ENCODE measurements at places on chromosomes 3 and 15. TPM values are rescaled to one million over a fixed set of nuclear protein-coding genes. Genes with fewer than 3 reads are reported as not detected.

Gene TEX55
- not detected for total RNA-seq

Gene FYCO1
- 56.8 TPM for total RNA-seq

Gene TGM5
- total RNA-seq: 0.26 TPM

Gene ATP8B4
- 1.7 TPM for total RNA-seq

Gene BNC1
- 0.91 TPM for total RNA-seq

Gene IGDCC3
- total RNA-seq: not detected

Gene MYL3
- total RNA-seq: not detected

Gene C3orf20
- total RNA-seq: under 0.01 TPM

Gene TRIM42
- total RNA-seq: not detected

Gene ZPLD1
- 1.1 TPM for total RNA-seq

Gene C3orf22
- not detected for total RNA-seq

Gene WDR93
- 0.07 TPM for total RNA-seq

Gene TGM4
- total RNA-seq: not detected

Gene FAM227B
- 4.3 TPM for total RNA-seq

Gene CD86
- total RNA-seq: not detected

Gene TMEM108
- total RNA-seq: not detected

Gene ZNF774
- total RNA-seq: 2.8 TPM

Gene RAB6B
- 4.2 TPM for total RNA-seq

Gene C3orf70
- total RNA-seq: 0.46 TPM

Gene CACNA1D
- total RNA-seq: 0.07 TPM

Gene FOXB1
- total RNA-seq: not detected

Gene FXR1
- total RNA-seq: 172 TPM

Gene RAB27A
- total RNA-seq: 9.1 TPM

Gene MUC4
- total RNA-seq: not detected

Gene SCN11A
- total RNA-seq: under 0.01 TPM

Gene CDHR4
- total RNA-seq: 0.07 TPM

Gene GOLGA6D
- not detected for total RNA-seq

Gene COX5A
- total RNA-seq: 33.1 TPM

Gene ARPP21
- 2.4 TPM for total RNA-seq

Gene SPESP1
- 9.8 TPM for total RNA-seq

Gene IL1RAP
- 42.6 TPM for total RNA-seq

Gene STAC
- 23.2 TPM for total RNA-seq

Gene PAQR5
- 0.03 TPM for total RNA-seq

Gene MOBP
- total RNA-seq: not detected

Gene TMCO5A
- not detected for total RNA-seq

Gene SOX14
- total RNA-seq: not detected

Gene SCN5A
- total RNA-seq: 0.72 TPM

Gene ITPKA
- total RNA-seq: 0.91 TPM

Gene CASR
- not detected for total RNA-seq

Gene SI
- total RNA-seq: not detected

Gene CHRNA5
- 0.78 TPM for total RNA-seq

Gene SLMAP
- total RNA-seq: 50.3 TPM

Gene PARP3
- 38.6 TPM for total RNA-seq

Gene USF3
- total RNA-seq: 10.2 TPM

Gene GJD2
- not detected for total RNA-seq

Gene IL17RC
- total RNA-seq: 22.2 TPM

Gene CYP19A1
- 0.72 TPM for total RNA-seq

Gene AHSG
- not detected for total RNA-seq

Gene KLHL24
- total RNA-seq: 46.4 TPM

Gene ITIH1
- total RNA-seq: 0.17 TPM

Data from smooth muscle cell of the pulmonary artery (primary cell).